ENCODE measurements at places on chromosomes 3 and 15. TPM values are rescaled to one million over a fixed set of nuclear protein-coding genes. Genes with fewer than 3 reads are reported as not detected.

The SFMBT1 gene
- total RNA-seq: 16.7 TPM

The IGSF10 gene
- total RNA-seq: 0.74 TPM

The STIMATE gene
- 8.1 TPM for total RNA-seq

The SLC22A13 gene
- under 0.01 TPM for total RNA-seq

The EFHB gene
- total RNA-seq: 4.2 TPM

The GOLGA8J gene
- total RNA-seq: not detected

The INSYN1 gene
- total RNA-seq: 24.1 TPM

The TRH gene
- 4.4 TPM for total RNA-seq

The GOLGA8B gene
- total RNA-seq: 33.7 TPM

The ACKR2 gene
- 0.74 TPM for total RNA-seq

The HTR3E gene
- not detected for total RNA-seq

The IL16 gene
- 1.2 TPM for total RNA-seq

The SHF gene
- total RNA-seq: 46.7 TPM

The SLC25A20 gene
- 8.6 TPM for total RNA-seq

The GUCA1C gene
- not detected for total RNA-seq

The LSAMP gene
- 97.1 TPM for total RNA-seq

The SMARCC1 gene
- total RNA-seq: 56.3 TPM

The TRIM59 gene
- 6.6 TPM for total RNA-seq

The AGTR1 gene
- total RNA-seq: 0.49 TPM

The DAPK2 gene
- 3.4 TPM for total RNA-seq

The CKMT1B gene
- 6.9 TPM for total RNA-seq

All from temporal lobe (tissue), 4 donors.